ENCODE measurements at places on chromosomes 2 and 18. TPM values are rescaled to one million over a fixed set of nuclear protein-coding genes. Genes with fewer than 3 reads are reported as not detected.
A peak's percentile ranks its signal among the peaks of the same experiment; 100 is the strongest.

Gene GPC1
- total RNA-seq = 21.1 TPM

Gene CABYR
- total RNA-seq = 2.8 TPM

Gene SERPINB10
- total RNA-seq = 0.04 TPM

Gene WDR33
- total RNA-seq = 36.4 TPM

DNA sequence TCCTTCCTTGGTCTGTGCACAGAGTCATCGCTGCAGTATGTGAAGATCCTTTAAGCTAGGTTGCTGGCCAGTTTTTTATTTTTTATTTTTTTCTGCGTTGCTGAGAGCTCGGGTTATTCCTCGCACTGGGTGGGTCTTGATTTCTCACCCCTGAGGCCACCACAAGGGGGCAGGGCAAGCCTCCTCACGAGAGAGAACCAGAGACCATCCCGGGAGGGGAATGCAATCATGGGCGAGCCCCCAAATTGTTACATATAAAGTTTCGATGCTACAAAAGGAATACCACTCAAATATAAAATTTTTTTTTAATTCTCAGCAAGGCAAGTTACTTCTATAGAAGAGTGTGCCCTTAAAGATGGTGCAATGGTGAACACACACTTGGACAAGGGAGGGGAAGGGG lies 24.9 kb downstream of the HTR2B start:
- peaks cover 38% of the 10 kb centered on the region for H3K36me3 ChIP-seq
- no peak for DNase-seq
- no peaks in the 10 kb centered on the region for H3K4me1 ChIP-seq
- H3K4me3 ChIP-seq = no peak overlapping the region
- H3K27ac ChIP-seq = no peak overlapping the region
- H3K27me3 ChIP-seq = no peaks in the 10 kb centered on the region

DNA sequence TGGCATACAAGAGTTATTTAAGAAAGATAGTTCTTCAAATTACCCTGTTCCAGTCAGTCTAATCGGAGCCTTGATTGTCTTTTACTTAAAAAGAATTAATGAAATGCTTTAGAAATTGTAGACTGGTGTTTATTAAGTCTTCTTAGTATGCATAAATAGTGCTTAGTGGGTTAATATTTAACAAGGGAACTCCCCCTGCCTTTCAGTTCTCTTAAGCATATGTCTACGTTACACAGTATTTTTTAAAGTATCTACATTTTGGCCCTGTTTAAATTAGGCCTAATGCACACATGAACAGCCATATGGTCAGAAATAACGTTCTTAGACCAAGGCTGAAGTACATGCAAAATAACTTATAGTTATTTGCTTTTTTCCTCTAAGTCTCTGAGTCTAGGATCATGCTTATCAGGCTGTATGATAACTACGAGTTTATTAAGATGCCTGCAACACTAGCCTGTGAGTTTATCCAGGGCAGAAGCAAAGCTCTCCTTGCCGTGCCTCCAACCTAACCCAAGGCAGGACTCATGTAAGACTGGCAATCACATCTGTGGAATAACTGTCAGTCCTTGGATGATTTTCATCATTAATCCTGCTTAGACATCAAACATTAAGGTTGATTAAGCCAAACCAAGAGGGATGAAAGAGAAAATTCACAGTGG lies 6.7 kb downstream of the BCL2 start:
- H3K27ac ChIP-seq = no peak overlapping the region
- H3K36me3 ChIP-seq = peaks cover 3% of the 10 kb centered on the region
- DNase-seq = no peak
- H3K4me1 ChIP-seq = peaks cover 6% of the 10 kb centered on the region

GRCh38 chr2:226489775-226490541 lies 309.7 kb downstream of the IRS1 start:
- DNase-seq = peak; percentile 26
- no peaks in the 10 kb centered on the region for H3K36me3 ChIP-seq
- H3K27me3 ChIP-seq = no peaks in the 10 kb centered on the region
- H3K4me1 ChIP-seq = no peaks in the 10 kb centered on the region
- no peak overlapping the region for H3K27ac ChIP-seq

GRCh38 chr2:231331533-231331932 lies 64.0 kb upstream of the B3GNT7 start:
- no peaks in the 10 kb centered on the region for H3K27me3 ChIP-seq
- DNase-seq = no peak
- no peak overlapping the region for H3K4me3 ChIP-seq
- no peak overlapping the region for H3K27ac ChIP-seq

GRCh38 chr18:37381554-37381953 lies 184.0 kb downstream of the CELF4 start:
- no peak for DNase-seq
- H3K27ac ChIP-seq = no peak overlapping the region
- H3K27me3 ChIP-seq = peaks cover 5% of the 10 kb centered on the region
- H3K4me1 ChIP-seq = peaks cover 7% of the 10 kb centered on the region

DNA sequence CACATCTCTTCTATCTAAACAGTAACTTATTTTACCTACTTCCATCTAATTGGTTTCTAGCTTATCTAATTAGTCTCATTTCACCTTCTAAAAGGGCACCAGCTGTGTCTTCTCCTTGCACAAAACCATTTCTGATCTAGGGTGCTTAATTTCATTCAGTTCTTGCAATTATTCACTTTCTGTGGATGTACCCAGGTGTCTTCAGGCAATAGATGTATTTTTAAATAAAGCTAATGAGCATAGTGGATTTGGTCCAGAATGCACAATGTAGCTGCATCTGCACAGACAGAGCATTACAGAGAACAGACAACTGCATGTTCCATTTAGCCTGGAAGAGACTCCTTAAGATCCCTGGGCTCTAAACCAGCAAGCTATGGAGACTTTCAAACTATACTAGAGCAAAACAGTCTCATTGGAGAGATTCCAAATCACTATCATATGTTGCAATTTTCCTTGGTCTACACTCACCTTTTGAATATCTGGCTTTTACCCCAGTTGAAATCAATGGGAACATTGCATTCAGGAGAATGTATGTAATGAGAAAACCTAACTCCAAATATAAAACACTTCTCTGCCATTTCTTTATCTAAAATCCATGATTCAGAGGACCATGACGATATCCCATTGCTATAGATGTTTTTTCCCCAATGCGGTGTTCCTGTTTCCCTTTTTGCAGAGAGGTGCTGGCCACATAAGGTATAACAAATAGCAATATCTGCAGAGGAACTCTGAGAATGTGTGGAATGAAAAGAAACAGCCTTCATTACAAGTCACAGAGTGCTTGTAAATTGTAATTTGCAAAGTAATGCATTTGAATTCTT lies 3.5 kb upstream of the RFX8 start:
- H3K36me3 ChIP-seq = no peaks in the 10 kb centered on the region
- peaks cover 11% of the 10 kb centered on the region for H3K4me1 ChIP-seq
- H3K4me3 ChIP-seq = no peak overlapping the region
- H3K27me3 ChIP-seq = no peaks in the 10 kb centered on the region
- DNase-seq = peak; percentile 69
- no peak overlapping the region for H3K27ac ChIP-seq

DNA sequence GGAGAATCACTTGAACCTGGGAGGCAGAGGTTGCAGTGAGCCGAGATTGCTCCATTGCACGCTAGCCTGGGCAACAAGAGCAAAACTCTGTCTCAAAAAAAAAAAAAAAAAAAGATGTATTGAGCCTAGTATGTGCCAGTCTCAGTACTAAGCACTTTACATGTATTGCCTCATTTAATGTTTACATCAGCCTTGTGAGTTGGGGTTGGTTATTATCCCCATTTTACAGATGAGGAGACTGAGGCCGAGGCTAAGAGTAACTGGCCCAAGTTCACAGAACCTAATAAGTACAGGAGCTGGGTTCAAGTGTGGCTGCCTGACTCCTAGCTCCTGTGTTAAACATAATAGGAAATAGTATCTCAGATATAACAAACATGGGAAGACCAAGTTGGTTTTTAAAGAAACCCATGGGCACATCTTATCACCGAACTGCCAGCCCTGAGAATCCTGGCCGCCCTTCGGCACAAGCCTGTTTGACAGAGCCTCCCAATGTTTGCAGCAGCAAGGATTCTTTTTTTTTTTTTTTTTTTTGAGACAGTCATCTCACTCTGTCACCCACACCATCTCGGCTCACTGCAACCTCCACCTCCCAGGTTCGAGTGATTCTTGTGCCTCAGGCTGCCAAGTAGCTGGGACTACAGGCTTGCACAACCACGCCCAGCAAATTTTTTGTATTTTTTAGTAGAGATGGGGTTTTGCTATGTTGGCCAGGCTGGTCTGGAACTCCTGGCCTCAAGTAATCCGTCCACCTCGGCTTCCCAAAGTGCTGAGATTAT lies 24.2 kb upstream of the GMPPA start:
- no peak overlapping the region for H3K27ac ChIP-seq
- peaks cover 20% of the 10 kb centered on the region for H3K4me1 ChIP-seq
- H3K27me3 ChIP-seq = no peaks in the 10 kb centered on the region

- H3K27me3 ChIP-seq = no peaks in the 10 kb centered on the region
- H3K36me3 ChIP-seq = no peaks in the 10 kb centered on the region
- DNase-seq = peak; percentile 13
- H3K4me3 ChIP-seq = no peak overlapping the region
- H3K4me1 ChIP-seq = no peaks in the 10 kb centered on the region
Measured at GRCh38 chr2:133977405-133977804, 276.5 kb upstream of the MGAT5 start.

DNA sequence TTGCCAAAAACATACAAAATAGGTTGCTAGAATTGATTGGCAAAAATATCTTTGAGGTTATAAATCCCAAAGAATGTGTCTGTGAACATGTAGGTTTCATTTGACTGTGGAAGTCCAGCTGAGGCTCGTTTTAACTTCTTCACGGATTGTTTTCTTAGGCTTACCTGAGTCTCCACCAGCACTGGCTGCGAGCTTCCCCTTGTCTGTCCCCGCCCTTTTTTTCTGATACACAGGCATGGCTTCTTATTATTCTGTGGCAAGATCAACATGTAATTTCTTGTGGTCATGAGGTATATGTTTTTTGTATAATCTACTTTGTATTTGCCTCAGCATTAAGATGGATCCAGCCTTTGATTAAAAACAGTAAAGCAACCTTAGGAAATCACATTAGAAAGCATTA lies 7.2 kb upstream of the SLC40A1 start:
- no peaks in the 10 kb centered on the region for H3K27me3 ChIP-seq
- no peak overlapping the region for H3K4me3 ChIP-seq
- H3K27ac ChIP-seq = no peak overlapping the region
- DNase-seq = no peak
- H3K36me3 ChIP-seq = no peaks in the 10 kb centered on the region
- no peaks in the 10 kb centered on the region for H3K4me1 ChIP-seq

DNA sequence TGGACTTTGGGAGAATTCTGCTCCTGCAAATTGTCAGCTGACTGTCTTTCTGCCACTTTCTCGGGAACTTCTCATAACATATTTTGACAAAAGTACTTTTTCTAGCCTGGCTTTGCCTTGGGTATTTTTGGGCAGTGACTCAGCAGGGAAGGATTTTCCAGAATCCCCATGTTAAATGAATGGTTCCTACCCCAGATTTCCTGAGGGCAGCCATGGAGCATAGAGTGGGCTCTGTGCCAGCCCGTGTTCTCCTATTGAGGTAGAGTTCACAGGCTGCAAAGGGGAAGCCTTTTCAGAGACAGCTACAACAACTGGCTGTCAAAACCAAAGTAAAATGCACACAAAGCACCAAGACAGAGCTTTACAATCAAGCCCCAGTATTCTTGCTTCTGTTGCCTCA lies 59.8 kb downstream of the BMP10 start:
- DNase-seq = peak; percentile 39
- no peaks in the 10 kb centered on the region for H3K27me3 ChIP-seq
- no peak overlapping the region for H3K27ac ChIP-seq
- H3K36me3 ChIP-seq = no peaks in the 10 kb centered on the region
